ENCODE measurements at places on chromosomes 2 and 18.

DNA sequence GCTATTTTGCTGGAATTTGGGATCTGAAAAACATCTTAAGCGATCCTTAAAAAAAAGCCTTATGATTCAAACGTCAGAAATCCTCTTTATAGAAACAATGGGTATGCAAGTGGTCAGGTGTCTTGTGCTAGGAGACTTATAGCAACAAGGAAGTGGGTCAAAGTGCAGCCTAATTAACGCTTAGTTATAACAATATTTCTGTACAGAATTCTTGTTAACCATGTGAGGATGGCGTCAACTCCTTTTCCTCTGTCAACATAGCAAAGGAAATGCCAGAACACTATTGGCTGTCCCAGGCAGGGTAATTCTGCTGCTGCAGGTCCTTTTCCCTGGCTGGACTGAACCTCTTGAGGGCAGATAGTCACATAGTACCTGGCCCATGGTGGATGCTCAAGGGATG is 189.4 kb downstream of the MSH2 start:
- DNase-seq, result no peak

GRCh38 chr18:28039078-28039477 is 137.9 kb downstream of the CDH2 start:
- DNase-seq, result no peak

- DNase-seq, result no peak
Observed at GRCh38 chr2:143571747-143572146, 442.5 kb downstream of the ARHGAP15 start.

- DNase-seq, result no peak
Observed at GRCh38 chr18:22165603-22166068, 3.8 kb upstream of the GATA6 start.

DNA sequence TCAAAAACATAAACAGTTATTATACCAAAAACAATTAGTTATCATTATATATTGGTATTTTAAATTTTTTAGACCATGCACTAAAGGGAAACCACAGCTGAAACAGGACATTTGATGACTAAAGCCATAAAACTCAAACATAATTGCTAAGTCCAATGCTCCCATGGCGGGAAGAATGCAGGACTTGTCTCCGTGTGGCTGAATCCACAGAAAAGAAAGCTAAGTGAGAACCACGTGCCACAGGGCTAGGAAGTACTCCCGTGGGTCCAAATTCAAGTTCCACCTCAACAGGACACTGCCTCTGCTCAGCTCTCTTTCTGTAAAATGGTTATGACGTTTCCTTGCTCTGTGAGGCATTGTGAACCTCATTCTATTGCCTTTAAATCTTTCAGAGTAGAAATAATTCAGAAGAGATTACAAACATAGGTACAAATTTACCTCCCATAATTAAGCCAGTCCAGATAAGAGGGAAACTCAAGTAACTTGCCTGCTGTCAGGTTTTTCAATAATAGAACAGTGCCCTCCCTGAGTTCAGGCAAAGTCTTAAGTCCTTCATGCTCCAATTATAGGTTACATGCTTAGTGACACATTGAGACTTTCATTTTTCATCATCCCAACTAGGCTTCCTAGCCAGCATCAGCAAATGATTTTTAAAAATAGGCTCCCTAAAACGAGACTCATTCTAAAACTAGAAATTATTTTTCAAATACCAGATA is 36.7 kb downstream of the FTCDNL1 start:
- no peak for DNase-seq

- no peak for DNase-seq
Observed at GRCh38 chr2:197356136-197356535, 45.6 kb upstream of the ANKRD44 start.

Data from stimulated activated CD8-positive, alpha-beta memory T cell treated with anti-CD3 and anti-CD28 coated beads, Interleukin-15, amount 100 ng/mL, for 24 hours (primary cell).